Naive B cell (primary cell): ENCODE measurements at places on chromosomes 4 and X. TPM values are rescaled to one million over a fixed set of nuclear protein-coding genes. Genes with fewer than 3 reads are reported as not detected.
A peak's percentile ranks its signal among the peaks of the same experiment; 100 is the strongest.

The TEX13B gene
- not detected for polyA plus RNA-seq

The F8 gene
- polyA plus RNA-seq: 1.1 TPM

The CDX4 gene
- not detected for polyA plus RNA-seq

The CFAP97 gene
- 82.4 TPM for polyA plus RNA-seq

The EFHC2 gene
- polyA plus RNA-seq: not detected

- H3K36me3 ChIP-seq: no peaks in the 10 kb centered on the region
- H3K27me3 ChIP-seq: no peaks in the 10 kb centered on the region
Measured at GRCh38 chrX:109890910-109891502, 111.9 kb upstream of the TMEM164 start.

GRCh38 chr4:36325499-36325898 is 44.1 kb downstream of the DTHD1 start:
- H3K27me3 ChIP-seq: no peaks in the 10 kb centered on the region
- H3K27ac ChIP-seq: peak overlapping the region; percentile 86
- peak; percentile 61 for DNase-seq
- peak overlapping the region; percentile 4 for H3K4me3 ChIP-seq
- no peaks in the 10 kb centered on the region for H3K36me3 ChIP-seq

DNA sequence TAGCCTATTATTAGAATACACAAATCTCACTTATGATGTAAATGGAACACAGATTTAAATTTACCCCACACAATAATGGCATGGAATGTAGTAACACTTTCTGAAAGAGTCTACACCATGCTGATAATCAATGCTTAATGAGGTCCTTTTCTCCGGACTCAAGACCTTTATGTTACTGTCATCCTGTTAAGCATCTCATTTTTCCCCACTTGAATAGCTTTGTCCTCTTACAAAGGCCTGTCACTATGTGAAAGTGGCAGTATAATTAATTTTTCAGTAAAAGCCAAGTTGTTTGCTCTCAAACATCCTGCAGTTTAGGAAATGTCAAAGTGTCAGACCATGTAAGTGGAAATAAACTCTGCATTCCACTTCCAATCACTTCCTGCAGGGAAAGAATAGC is 96.4 kb downstream of the GPC3 start:
- H3K4me1 ChIP-seq: no peaks in the 10 kb centered on the region
- no peak overlapping the region for H3K4me3 ChIP-seq
- H3K36me3 ChIP-seq: no peaks in the 10 kb centered on the region
- no peaks in the 10 kb centered on the region for H3K27me3 ChIP-seq

- H3K36me3 ChIP-seq: peaks cover 5% of the 10 kb centered on the region
- H3K4me1 ChIP-seq: peaks cover 4% of the 10 kb centered on the region
- no peaks in the 10 kb centered on the region for H3K27me3 ChIP-seq
- H3K27ac ChIP-seq: no peak overlapping the region
Measured at GRCh38 chr4:120055162-120055561, 11.5 kb downstream of the MAD2L1 start.

DNA sequence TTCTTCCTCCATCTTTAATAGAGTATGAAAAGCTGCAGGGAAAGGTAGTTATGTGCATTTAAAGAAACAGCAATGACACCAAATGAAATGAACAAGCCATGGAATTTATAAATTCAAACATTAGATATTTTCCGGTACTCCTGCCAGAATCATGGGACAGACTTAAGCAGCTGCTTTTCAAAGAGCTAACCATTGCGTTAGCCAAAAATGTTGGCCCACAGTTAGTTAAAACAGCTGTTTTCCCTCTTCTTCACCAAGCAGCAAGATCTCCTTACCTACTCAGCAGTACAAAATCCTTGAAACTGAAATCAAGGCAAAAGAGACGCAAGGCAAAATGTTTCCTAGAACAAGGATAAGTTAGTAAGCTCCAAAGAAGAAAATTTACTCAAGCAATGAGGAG is 64.0 kb downstream of the MANBA start:
- H3K27me3 ChIP-seq: no peaks in the 10 kb centered on the region
- no peak overlapping the region for H3K4me3 ChIP-seq
- no peak for DNase-seq
- H3K4me1 ChIP-seq: no peaks in the 10 kb centered on the region

- H3K36me3 ChIP-seq: no peaks in the 10 kb centered on the region
- no peak for DNase-seq
- H3K27me3 ChIP-seq: no peaks in the 10 kb centered on the region
- H3K4me1 ChIP-seq: peaks cover 13% of the 10 kb centered on the region
Measured at GRCh38 chr4:98510757-98511517, 147.5 kb downstream of the TSPAN5 start.

- H3K36me3 ChIP-seq: no peaks in the 10 kb centered on the region
- no peak overlapping the region for H3K4me3 ChIP-seq
- H3K4me1 ChIP-seq: no peaks in the 10 kb centered on the region
- no peak overlapping the region for H3K27ac ChIP-seq
Measured at GRCh38 chrX:87489071-87489470, 28.5 kb upstream of the KLHL4 start.

GRCh38 chr4:81173213-81173612 is 41.8 kb downstream of the PRKG2 start:
- H3K4me3 ChIP-seq: no peak overlapping the region
- H3K27me3 ChIP-seq: peaks cover 3% of the 10 kb centered on the region
- no peaks in the 10 kb centered on the region for H3K36me3 ChIP-seq
- H3K27ac ChIP-seq: no peak overlapping the region
- no peaks in the 10 kb centered on the region for H3K4me1 ChIP-seq
- DNase-seq: no peak

GRCh38 chrX:123282241-123282640 is 98.2 kb downstream of the GRIA3 start:
- no peaks in the 10 kb centered on the region for H3K4me1 ChIP-seq
- H3K27me3 ChIP-seq: no peaks in the 10 kb centered on the region
- no peak for DNase-seq
- no peaks in the 10 kb centered on the region for H3K36me3 ChIP-seq
- H3K4me3 ChIP-seq: no peak overlapping the region

DNA sequence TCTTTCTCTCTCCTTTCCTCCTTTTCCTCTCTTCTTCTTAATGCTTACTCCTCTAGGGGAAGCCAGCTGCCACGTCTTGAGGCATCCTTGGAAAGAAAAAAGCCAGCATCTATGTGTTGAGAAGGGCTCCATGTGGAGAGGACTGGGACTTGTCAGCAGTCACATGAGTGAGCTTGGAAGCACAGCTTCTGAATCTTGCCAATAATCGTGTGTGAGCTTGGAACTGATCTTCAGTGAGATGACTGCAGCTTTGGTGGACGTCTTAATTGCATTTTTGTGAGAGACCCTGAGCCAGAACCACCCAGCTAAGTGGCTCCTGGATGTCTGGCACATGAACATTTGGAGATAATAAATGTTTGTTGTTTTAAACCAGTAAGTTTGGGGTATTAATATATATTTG is 371.7 kb downstream of the SLITRK2 start:
- no peak overlapping the region for H3K27ac ChIP-seq
- DNase-seq: no peak
- H3K27me3 ChIP-seq: no peaks in the 10 kb centered on the region
- no peaks in the 10 kb centered on the region for H3K36me3 ChIP-seq

GRCh38 chrX:30680618-30681017 is 27.4 kb downstream of the GK start:
- H3K27ac ChIP-seq: no peak overlapping the region
- H3K4me3 ChIP-seq: no peak overlapping the region
- H3K27me3 ChIP-seq: no peaks in the 10 kb centered on the region

- H3K4me1 ChIP-seq: peaks cover 33% of the 10 kb centered on the region
- no peak for DNase-seq
- no peaks in the 10 kb centered on the region for H3K36me3 ChIP-seq
- H3K27ac ChIP-seq: no peak overlapping the region
- H3K4me3 ChIP-seq: no peak overlapping the region
Measured at GRCh38 chr4:184641022-184641421, 8.2 kb downstream of the CASP3 start.

GRCh38 chr4:77001907-77002306 is 52.4 kb downstream of the SEPTIN11 start:
- no peak overlapping the region for H3K4me3 ChIP-seq
- H3K4me1 ChIP-seq: no peaks in the 10 kb centered on the region
- peaks cover 17% of the 10 kb centered on the region for H3K36me3 ChIP-seq
- H3K27ac ChIP-seq: no peak overlapping the region
- DNase-seq: no peak
- H3K27me3 ChIP-seq: no peaks in the 10 kb centered on the region

DNA sequence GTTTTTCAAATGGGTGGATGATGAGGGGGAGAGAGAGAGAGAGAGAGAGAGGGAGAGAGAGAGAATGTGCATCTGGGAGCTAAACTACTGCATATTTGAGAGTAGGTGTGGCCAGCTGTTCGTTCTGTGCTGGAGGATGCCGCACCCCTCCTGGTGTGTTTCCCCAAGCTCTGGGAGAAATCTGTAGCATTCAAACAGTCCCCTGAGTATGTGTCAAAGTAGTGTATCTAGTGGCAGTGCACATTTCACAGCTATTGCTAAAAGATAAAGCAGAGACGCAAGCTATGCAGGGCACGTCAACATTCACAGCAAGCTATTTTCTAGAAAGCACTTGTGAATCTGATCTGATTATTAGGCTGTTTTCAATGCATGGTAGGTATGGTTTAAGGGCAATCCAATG is 83.5 kb upstream of the LIMCH1 start:
- H3K4me3 ChIP-seq: no peak overlapping the region
- no peaks in the 10 kb centered on the region for H3K27me3 ChIP-seq
- no peak overlapping the region for H3K27ac ChIP-seq
- no peaks in the 10 kb centered on the region for H3K36me3 ChIP-seq
- no peak for DNase-seq

DNA sequence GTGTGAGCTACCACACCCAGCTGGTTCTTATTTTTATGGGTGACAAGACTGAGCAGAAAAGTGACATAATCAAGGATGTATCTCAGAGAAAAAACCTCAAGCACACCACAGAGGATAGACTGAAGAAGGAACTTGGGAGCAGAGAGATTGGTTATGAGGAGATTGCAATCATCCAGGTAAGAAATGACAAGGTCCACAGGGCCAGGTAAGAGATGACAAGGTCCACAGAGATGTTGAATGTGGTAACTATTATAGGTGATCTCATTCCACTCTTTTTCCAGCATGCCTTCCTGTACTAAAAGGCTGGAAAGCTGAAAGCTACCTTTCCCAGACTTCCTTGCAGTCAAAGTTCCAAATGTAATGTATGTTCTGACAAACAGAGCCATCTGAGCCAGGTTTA is 15.9 kb upstream of the RBM47 start:
- no peak overlapping the region for H3K27ac ChIP-seq
- H3K4me1 ChIP-seq: no peaks in the 10 kb centered on the region
- H3K4me3 ChIP-seq: no peak overlapping the region
- no peaks in the 10 kb centered on the region for H3K36me3 ChIP-seq

DNA sequence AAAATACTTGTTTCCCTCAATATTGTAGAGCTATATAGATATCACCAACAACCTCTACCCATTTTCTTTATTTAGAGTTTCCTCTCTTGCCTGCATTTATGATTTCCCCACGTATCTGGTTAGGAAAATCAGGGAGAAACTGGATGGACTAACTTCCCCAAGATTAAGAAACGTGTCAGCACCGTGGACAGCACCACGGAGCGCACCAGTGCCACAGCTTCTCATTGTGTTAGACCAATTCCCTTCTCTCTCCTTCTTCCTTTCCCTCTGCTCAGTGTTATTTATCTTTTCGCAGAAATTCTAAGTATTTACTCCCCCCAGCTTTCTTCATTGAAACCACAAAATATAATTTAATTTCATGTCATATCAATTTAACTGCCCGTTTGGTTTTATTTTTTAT is 568.6 kb upstream of the BOD1L1 start:
- no peak for DNase-seq
- no peak overlapping the region for H3K4me3 ChIP-seq
- H3K27me3 ChIP-seq: peaks cover 12% of the 10 kb centered on the region
- no peaks in the 10 kb centered on the region for H3K36me3 ChIP-seq
- H3K4me1 ChIP-seq: no peaks in the 10 kb centered on the region

DNA sequence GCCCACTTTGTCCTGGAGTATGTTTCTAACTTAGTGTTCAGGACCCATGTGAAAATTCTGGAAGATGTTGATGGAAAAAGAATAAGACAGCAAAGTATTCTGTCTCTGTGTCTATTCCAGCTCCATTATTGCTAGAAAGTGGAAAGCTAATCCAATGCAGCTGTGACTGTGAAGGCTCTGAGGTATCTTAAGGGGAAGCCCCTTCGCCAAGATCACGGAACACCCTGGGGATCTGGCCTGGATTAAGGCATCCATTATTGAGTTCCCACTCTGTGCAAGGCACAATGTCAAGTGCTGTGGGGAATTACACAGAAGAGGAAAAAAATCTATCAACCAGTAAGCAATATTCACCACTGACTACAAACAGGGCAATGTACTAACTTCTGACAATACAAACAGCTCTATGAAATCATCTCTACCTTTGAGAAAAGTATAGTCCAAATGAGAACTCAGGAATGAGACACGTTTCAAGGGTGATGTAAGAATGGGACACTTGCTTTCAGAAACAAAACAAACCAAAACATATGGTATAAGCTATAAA is 222.1 kb downstream of the LDB2 start:
- H3K4me3 ChIP-seq: no peak overlapping the region
- no peaks in the 10 kb centered on the region for H3K4me1 ChIP-seq
- H3K27me3 ChIP-seq: no peaks in the 10 kb centered on the region
- no peaks in the 10 kb centered on the region for H3K36me3 ChIP-seq
- H3K27ac ChIP-seq: no peak overlapping the region
- no peak for DNase-seq

GRCh38 chrX:35919536-35920309 is at the start of gene CFAP47:
CFAP47 (plus strand) TSS chrX:35919734; CDS start chrX:35919800, 66 bp downstream.
- H3K4me1 ChIP-seq: no peaks in the 10 kb centered on the region
- H3K4me3 ChIP-seq: no peak within 1 kb of the TSS
- no peaks in the 10 kb centered on the region for H3K27me3 ChIP-seq
- no peaks in the 10 kb centered on the region for H3K36me3 ChIP-seq
- DNase-seq: no peak

- H3K36me3 ChIP-seq: no peaks in the 10 kb centered on the region
- no peak for DNase-seq
- no peak overlapping the region for H3K27ac ChIP-seq
- H3K4me1 ChIP-seq: no peaks in the 10 kb centered on the region
Measured at GRCh38 chrX:38061335-38061734, 55.0 kb downstream of the SYTL5 start.

- H3K36me3 ChIP-seq: no peaks in the 10 kb centered on the region
- peak; percentile 9 for DNase-seq
- no peak overlapping the region for H3K4me3 ChIP-seq
Measured at GRCh38 chrX:39242187-39242586, 440.9 kb downstream of the MID1IP1 start.

- no peak overlapping the region for H3K27ac ChIP-seq
- H3K4me3 ChIP-seq: no peak overlapping the region
- H3K4me1 ChIP-seq: no peaks in the 10 kb centered on the region
- no peaks in the 10 kb centered on the region for H3K36me3 ChIP-seq
Measured at GRCh38 chrX:151161690-151162089, 14.7 kb upstream of the GPR50 start.

GRCh38 chrX:106999002-106999975 is 723 bp downstream of the MORC4 start:
- no peak overlapping the region for H3K27ac ChIP-seq
- H3K36me3 ChIP-seq: no peaks in the 10 kb centered on the region
- H3K4me3 ChIP-seq: peak overlapping the region; percentile 87
- peak; percentile 32 for DNase-seq
- peaks cover 6% of the 10 kb centered on the region for H3K27me3 ChIP-seq
- peaks cover 4% of the 10 kb centered on the region for H3K4me1 ChIP-seq

DNA sequence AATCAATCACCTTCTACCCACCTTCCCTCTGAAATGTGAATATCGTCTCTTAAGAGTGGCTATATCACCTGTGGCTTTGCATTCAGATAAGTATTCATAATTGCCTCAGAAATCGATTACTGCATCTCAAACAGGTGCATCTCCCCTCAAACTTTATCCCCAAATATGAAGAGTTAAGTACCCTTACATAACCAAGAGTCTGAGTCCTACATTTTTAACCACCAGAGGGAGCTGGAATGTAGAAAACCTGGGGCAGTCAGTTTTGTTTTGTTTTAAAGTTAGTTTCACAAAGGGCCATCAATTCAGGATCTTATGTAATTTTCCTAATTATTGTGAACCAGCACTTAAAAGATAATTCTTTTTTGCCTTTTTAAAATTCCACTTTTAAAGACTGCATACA is 5.7 kb downstream of the TCEANC start:
- H3K27me3 ChIP-seq: no peaks in the 10 kb centered on the region
- H3K36me3 ChIP-seq: peaks cover 26% of the 10 kb centered on the region
- H3K27ac ChIP-seq: no peak overlapping the region
- DNase-seq: peak; percentile 60
